Naive thymus-derived CD4-positive, alpha-beta T cell (primary cell): ENCODE measurements at places on chromosomes 2 and 18. TPM values are rescaled to one million over a fixed set of nuclear protein-coding genes. Genes with fewer than 3 reads are reported as not detected.

DNA sequence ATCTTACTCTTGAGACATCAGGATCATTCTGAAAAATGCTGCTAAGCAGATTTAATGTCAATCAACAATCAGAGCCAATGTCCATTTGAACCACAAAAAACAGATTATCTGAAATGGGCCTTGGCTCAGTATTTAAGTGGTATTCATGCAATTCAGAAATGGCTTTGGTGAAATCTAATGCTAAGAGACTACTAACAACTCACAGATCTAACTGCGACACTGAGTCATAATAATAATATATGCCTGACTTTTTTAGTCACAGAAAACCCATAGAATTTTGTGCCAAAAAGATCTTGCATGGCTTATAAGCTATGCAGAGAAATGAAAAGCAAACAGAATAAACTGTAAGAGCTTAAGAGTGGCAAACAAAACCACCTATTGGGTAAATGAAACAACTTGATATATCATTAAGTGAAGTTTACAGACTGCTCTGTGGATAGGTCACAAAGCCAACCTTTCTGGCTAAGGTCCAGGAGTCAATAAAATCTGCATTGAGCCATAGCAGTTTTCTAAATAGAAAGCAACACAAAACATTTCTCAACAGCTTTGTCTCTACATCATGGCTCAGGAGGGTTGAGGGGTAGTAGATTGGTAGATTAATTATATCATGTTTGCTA lies 234.3 kb downstream of the LRATD1 start:
- H3K4me1 ChIP-seq: no peaks in the 10 kb centered on the region
- H3K27ac ChIP-seq: no peak overlapping the region
- H3K36me3 ChIP-seq: no peaks in the 10 kb centered on the region
- no peak for DNase-seq

- DNase-seq: no peak
- no peak overlapping the region for H3K4me3 ChIP-seq
- H3K4me1 ChIP-seq: no peaks in the 10 kb centered on the region
- H3K27ac ChIP-seq: no peak overlapping the region
- no peaks in the 10 kb centered on the region for H3K36me3 ChIP-seq
- H3K27me3 ChIP-seq: no peaks in the 10 kb centered on the region
Observed at GRCh38 chr2:217218269-217219163, 358.7 kb upstream of the TNP1 start.

- no peak overlapping the region for H3K27ac ChIP-seq
- no peaks in the 10 kb centered on the region for H3K27me3 ChIP-seq
- DNase-seq: no peak
- H3K36me3 ChIP-seq: no peaks in the 10 kb centered on the region
- no peak overlapping the region for H3K4me3 ChIP-seq
- no peaks in the 10 kb centered on the region for H3K4me1 ChIP-seq
Observed at GRCh38 chr2:204654669-204655068, 109.4 kb downstream of the PARD3B start.

- H3K27ac ChIP-seq: no peak overlapping the region
- no peak overlapping the region for H3K4me3 ChIP-seq
- H3K36me3 ChIP-seq: no peaks in the 10 kb centered on the region
- no peak for DNase-seq
Observed at GRCh38 chr2:10195278-10196109, 73.0 kb downstream of the RRM2 start.

- H3K4me3 ChIP-seq: no peak overlapping the region
- H3K27ac ChIP-seq: no peak overlapping the region
- no peaks in the 10 kb centered on the region for H3K27me3 ChIP-seq
Observed at GRCh38 chr2:26758790-26759321, 5.2 kb upstream of the SLC35F6 start.

DNA sequence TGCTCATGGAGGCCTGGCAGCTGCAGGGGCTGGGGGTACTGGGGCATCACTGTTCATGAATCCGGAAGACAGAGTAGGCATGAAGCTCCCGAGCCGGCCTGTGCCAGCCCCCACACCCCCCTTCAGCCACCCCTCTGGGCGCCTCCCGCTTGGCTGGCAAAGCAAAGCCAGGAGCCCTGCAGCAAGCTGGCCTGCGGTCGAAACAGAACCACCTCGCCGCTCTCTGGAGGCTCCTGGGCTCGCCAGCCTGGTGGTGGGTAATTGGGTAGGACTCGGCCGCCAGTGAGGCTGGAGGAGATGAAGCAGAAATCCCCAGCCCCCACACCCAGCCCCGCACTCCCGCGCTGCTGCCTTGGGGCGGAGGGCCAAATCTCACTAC lies 70.9 kb upstream of the GPC1 start:
- no peak overlapping the region for H3K27ac ChIP-seq
- no peaks in the 10 kb centered on the region for H3K27me3 ChIP-seq
- no peaks in the 10 kb centered on the region for H3K36me3 ChIP-seq
- DNase-seq: no peak
- H3K4me3 ChIP-seq: no peak overlapping the region

DNA sequence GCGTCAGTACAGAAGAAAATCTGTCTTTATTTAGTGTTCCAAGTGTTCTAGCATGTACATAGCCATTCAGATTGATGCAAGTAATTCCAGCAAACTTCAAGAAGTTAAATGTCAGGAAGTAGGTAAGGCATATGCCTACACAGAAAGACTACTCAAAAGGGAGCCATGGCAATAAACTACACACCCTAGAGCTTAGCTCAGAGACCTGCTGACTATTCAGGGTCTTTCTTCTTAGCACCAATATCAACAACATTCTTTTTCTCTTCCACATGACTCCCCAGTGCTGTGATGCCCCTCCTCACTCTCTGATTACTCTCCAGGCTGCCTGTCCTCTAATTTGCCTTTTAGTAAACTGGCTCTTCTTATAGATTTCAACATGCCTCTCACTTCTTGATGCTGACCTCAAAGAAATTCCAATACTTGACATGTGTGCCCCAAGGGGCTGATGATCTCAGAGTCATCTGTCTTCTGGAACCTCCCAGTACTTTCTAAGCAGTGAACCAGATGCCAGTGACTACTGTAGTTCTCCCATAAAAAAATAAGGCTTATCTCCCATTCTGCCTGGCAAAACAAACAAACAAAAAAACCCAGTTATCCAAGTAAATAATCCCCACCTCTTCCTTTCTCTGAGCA lies 909.2 kb upstream of the FANCL start:
- H3K4me3 ChIP-seq: no peak overlapping the region
- DNase-seq: no peak
- H3K36me3 ChIP-seq: no peaks in the 10 kb centered on the region
- no peak overlapping the region for H3K27ac ChIP-seq

Gene LOXHD1
- total RNA-seq: 1.2 TPM

Gene NGEF
- total RNA-seq: not detected
